ENCODE measurements at places on chromosomes 16 and 17.
A peak's percentile ranks its signal among the peaks of the same experiment; 100 is the strongest.

- DNase-seq = no peak
Measured at GRCh38 chr17:72840019-72840418, 252.5 kb downstream of the SLC39A11 start.

DNA sequence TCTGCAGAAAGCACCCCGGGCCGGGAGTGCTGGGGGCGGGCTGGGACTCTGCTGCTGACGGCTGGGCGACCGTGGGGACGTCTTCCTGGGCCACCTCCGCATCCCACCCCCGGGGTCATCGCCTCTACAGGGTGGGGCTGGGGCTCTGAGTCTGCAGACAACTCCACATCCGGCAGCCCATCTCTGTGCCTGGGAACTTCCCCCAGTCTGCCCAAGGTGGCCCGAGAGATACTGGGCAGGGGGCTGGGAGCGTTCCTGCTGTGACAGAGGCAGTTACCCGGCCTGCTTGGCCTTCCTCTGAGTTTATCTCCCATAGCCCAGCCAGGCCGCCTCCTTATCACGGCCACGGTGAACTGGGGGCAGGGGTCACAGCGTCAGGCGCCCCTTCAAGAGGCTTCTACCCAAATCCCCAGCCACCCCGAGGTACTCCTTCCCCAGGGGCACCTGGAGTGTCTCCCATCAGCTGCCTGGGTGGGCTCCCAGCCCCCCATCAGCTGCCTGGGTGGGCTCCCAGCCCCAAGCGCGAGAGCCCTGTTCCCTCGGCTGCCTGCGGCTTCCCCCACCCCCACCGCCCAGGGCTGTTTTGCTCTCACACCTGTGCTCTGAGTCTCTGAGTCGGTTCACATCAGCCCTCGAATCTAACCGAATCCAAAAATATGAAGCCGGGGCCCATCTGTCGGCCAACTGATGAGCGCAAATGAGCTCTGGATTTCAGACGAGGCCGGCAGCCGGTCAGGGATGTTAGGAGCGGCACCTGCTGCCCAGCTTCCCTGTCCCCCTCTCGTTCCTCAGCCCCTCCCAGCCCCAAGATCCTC is 15.6 kb upstream of the CBFA2T3 start:
- no peak for DNase-seq

DNA sequence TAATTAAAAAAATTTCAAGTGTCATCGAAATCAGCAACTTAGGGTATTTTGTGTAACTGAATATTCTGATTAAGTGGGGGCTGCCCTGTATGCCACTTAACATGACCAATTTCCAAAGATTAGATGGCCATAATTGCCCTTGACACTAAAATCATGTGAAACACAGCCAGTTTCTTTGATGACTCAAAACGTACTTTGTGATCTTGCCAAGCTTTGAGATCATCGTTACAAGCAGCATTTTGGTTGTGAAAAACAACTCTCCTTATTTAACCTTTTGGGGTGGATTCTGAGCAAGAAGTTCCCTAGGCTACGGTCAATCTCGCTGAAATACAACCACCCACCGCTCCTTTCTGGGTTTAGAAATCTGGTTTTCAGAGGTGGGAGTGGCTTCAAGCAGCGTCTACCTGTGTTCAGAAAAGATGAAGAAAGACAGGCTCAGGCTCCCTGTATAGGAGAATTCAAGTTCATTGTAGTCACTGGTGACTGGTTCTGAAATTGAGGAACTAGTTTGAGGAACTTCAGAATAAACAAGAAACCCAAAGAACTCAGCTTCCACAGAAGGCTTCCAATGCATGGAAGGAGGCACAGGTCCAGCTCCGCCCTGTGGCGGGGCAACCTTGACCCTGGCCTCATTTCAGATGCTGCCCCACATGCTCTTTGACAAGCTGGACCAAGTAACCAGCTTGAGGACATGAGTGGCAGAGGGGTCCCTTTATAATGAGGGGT is 9.4 kb downstream of the MAP3K14 start:
- peak; percentile 41 for DNase-seq

DNA sequence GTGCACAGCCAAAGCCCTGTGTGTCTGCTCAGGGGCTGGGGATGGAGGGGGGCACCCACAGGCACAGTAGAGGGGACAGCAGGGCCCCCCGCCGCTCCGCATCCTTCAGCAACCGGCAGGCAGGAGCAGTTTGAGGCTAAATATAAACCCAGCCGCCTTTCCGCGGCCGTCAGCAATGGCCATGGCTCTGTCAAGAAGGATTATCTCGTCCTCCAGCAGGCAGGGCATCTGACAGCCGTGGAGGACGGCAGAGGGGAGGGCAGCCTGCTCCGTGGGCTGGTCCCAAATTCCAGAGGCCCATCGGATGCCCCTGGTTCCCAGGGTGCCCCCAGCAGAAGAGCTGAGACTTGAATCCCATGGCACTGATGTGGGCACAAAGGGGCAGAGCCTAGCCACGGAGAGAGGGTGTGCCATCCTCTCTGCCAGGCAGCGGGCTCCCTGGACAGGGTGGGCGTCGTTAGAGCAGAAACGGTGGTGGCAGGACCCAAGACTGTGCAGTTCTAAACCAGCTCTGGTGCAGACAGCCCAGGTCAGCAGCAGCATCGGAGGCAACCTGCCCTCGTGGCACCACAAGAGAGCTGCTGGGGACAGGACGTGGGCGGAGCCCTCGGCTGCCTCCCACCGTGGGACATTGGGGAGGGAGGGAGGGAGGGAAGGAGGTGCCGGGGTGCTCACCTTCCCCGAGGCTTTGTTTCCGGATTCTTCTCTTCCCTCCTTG is 198.8 kb upstream of the CIBAR2 start:
- DNase-seq = no peak

GRCh38 chr17:18158022-18158600 is 25.5 kb upstream of the ALKBH5 start:
- peak; percentile 63 for DNase-seq

Measured in kidney glomerular epithelial cell (primary cell).